ENCODE measurements at places on chromosomes 11 and 22.

DNA sequence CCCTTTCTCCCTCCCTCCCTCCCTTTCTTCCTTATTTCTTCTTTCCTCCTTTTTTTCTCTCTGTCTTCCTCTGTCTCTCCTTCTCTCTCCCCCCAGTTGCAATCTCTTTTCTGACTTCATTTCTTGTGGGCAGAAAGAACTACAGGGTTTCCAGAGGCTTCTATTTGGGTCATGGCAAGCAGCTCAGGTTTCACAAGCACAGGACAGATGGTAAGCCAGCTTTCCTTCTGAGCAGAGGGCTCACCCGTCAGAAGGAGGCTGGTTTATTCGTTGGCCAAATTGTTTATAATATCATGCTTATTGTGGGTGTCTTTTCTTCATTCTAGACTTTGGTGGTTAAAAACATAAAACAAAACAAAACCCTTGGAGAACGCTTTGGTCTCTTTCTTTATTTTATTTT, 58.9 kb upstream of the CLMP start:
- no peak for DNase-seq

DNA sequence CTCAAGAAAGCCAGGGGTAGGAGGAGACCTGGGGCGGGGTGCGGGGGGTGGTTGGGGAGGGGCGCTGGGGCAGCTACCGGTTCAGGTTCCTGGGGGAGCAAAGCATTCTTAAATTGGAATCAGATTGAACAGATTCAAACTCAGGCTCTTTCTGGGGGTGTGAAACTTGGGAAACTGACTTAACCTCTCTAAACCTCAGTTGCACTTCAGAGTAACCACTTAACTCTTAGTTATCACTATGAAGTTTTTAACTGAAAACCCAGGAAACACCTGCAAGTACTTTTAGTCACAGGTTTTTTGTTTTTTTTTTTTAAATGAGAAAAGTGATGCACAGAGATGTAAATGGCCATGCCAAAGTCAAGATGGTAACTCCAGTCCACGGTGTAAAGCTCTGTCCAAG, 72.0 kb downstream of the RCN1 start:
- DNase-seq: no peak

DNA sequence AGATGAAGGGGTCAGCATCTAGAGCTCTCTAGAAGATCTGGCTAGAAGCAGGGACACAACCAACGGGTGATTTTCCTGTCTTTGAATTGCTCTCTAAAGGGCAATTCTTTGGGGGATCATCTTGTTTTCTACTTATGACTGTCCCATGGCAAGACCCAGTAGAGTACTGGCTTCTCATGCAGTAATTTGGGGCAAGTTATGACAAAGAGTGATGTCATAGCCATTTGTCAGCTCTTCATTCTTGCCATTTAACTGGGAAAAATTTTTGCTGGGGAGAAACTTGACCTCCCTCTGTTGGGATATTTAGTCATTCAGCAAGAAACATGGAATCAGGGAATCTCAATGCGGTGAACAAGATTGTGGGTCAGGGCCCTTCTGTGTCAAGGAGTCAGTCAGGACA, 80.4 kb downstream of the SLC1A2 start:
- no peak for DNase-seq

DNA sequence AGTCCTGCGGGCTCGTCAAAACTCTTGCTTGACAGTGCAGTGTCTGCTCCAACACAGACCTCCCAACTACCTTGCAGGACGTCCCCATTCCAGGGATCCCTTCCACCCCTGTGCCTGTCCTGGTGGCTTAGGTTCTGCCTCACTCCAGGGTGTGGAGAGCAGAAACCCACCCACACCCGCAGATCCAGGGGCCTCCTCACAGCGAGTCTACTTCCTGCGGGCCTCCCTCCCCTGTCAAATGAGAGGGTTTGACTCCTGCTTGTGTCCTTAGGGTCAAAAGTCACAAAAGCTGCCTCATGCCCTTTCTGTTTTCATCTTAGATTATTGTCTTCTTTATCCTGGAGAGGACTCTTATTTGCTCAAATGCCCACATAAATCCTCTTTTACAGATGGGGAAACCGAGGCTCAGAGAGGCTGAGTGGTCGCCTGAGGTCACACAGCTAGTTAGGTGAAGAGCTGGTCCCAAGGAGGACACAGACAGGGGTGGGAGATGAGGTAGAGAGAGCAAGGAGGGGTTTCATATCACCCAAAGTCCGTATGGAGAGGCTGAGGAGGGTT, 81.1 kb upstream of the KCNQ1OT1 start:
- DNase-seq: no peak

- no peak for DNase-seq
Observed at GRCh38 chr11:8312986-8313385, 49.3 kb upstream of the LMO1 start.

DNA sequence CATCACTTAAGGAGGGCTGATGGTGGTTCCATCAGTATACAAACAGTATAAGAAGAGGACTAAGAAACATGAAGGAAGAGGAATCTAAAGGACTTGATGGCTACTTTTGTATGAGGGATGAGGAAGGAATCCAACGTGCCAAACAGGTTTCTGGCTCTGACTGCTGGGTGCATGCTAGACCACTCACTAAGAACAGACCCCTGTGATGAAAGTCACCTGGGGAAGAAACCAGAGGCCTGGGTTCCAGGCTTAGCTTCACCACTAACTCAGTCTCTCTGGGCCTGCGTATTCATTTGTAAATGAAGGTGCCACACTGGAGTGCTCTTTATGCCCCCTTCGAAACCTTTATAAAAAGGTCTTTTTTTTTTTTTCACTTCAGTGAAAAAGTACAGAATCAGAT, 55.1 kb downstream of the AAMDC start:
- DNase-seq: no peak

DNA sequence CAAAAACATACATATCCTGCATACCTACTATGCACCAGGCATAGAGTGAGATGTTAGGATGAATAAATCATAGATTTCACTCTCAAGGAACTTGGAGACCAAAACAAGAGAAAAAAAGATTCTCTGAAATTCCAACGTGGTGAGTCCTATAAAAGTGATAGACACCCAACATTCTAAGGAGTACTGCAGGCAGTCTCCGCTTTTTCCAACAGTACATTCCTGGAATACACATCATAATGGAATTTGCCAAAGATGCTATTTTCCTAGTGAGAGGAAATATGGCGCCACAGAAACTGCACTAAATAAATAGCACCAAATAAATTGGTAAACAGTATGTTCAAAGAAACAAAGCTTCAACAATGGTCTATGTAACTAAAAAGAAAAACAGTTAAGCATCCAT, 6.0 kb downstream of the TMEM123 start:
- DNase-seq: no peak

DNA sequence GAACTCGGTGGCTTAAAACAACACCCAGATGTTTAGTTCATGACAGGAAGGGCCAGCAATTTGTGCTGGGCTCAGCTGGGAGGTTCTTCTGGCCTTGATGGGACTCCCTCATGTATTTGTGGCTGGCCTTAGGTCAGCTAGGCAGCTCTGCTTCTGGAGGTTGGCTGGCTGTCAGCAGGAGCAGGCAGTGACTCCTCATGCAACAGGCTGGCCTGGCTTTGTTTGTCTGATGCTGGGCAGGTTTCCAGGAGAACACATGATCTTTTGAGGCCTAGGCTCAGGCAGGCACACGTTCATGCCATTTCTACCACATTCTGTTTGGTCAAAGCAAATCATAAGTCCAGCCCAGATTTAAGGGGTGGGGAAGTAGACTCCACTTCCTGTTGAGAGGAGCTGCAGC, 571.2 kb downstream of the TBC1D22A start:
- DNase-seq: no peak

DNA sequence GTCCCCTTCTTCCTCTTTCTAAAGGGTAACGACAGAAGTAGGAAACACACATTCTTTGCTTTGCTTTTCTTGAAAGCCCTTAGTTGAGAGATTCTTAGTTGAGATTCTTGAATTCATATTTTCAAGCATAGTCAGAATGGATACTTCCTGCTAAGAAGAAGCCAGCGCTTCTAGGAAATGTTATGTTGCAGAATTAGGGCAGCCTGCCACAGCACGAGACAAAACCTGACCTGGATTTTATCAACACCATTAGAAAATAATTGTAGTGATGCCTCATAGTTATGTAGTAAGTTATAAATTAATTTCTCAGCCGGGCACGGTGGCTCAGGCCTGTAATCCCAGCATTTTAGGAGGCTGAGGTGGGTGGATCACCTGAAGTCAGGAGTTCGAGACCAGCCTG, 37.9 kb upstream of the NUP160 start:
- DNase-seq: no peak

DNA sequence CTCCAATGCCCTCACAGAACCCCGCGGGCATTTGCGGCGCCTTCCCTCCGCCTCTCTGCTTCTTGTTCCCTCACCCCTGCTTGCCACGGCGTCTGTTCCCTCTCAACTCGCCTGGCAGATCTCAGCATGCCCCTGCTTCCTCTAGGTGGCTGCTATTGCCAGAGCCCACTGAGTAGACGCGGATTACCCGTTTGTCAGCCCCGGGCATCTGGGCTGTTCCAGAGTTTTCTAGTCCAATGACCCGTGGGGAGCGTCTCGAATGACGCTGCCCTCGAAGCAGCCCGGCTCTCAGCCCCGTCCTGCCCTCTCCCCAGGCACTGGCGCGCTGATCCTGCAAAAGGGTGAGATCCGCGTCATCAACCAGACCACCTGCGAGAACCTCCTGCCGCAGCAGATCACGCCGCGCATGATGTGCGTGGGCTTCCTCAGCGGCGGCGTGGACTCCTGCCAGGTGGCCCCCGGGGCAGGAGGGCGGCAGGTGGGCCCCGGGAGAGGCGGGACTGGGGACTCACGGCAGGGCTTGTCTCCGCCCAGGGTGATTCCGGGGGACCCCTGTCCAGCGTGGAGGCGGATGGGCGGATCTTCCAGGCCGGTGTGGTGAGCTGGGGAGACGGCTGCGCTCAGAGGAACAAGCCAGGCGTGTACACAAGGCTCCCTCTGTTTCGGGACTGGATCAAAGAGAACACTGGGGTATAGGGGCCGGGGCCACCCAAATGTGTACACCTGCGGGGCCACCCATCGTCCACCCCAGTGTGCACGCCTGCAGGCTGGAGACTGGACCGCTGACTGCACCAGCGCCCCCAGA, 49.7 kb downstream of the ST14 start:
- no peak for DNase-seq

GRCh38 chr11:64438986-64439771, 80.2 kb downstream of the RPS6KA4 start:
- DNase-seq: no peak

DNA sequence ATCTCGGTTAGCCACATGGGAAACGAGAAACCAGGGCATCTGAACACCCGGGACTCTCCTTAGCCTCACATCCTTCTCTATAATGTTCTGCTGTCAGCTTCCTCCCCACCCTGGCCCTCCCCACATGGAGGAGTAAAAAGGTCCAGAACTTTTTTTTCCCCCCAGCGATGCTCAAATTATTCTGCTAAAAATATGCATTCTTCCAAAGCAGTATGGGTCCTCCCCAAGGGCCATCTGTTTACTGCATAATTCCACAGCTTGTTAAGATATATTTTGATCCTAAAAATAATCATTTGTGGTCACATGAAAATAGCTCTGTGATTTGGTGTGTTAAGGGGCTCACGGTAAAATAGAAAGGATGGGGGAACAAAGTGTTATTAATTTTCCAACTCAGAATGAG, 281.5 kb upstream of the NARS2 start:
- no peak for DNase-seq

- DNase-seq: no peak
Observed at GRCh38 chr11:10725114-10725906, 25.7 kb upstream of the CTR9 start.

DNA sequence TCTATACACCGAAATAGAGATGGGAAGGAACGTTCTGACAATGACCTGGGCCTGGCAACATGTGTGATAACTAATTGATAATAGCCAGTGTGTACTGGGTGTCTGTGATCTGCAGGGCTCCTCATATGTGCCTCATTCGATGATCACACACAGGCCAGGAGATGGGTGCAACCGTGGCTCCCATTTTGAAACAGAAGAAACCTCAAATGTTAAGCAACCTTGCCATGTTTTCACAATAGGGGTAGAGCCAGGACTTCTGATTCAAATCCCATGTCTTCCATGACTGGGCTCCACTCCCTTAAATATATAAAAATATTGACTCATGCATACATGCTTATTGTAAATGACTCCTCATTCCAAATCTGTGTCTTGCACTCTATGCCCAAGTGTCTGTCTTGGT, 11.1 kb downstream of the APOL3 start:
- DNase-seq: no peak

GRCh38 chr11:41118521-41118920, 340.9 kb downstream of the LRRC4C start:
- no peak for DNase-seq

DNA sequence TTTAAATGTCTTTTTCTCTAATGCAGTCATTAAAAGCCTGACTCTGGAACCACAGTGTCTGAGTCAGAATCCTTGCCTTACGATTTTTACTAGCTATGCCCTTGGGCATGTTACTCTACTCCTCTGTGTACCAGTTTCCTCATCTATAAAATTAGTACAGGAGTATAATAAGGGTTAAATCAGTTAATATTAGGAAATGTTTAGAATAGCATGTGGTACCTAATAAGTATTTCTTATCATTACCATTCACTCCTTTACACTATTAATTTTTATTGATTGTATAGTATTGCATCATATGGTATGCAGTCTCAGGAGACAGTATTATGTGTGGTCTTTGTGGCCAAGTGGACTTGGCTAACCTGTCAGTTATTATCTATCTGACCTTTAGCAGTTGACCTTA, 68.2 kb downstream of the METTL15 start:
- no peak for DNase-seq

- DNase-seq: no peak
Observed at GRCh38 chr11:13318498-13319295, 41.1 kb downstream of the BMAL1 start.

- no peak for DNase-seq
Observed at GRCh38 chr22:50246242-50247175, 1.7 kb upstream of the TUBGCP6 start.

DNA sequence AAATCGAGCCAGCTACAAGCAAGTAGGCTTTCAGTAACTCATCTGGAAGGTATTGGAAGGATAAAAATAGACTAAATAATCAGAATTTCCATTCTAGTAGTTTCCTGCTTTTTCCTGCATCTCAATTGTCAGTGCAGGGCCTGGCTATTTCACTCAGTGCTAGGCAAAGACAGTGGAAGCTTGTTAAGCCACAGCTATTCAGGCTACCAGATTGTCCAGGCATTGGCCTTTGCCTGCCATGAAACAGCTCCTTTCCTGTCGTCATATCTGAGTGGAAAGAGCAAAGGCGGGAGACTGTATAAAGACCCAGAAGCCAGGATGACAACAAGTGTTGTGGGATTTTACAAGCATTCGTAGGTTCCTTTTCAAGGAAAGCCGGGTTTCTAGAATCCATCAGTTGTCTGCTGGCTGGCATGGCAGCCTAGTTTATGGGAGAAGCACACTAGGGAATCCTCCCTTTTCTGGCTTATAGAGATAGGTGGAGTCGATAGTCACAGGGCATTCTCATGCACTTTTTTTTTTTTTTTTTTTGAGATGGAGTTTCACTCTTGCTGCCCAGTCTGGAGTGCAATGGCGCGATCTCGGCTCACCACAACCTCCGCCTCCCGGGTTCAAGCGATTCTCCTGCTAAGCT, 2.0 kb upstream of the TNRC6B start:
- no peak for DNase-seq

GRCh38 chr11:66327171-66328030, 8.8 kb downstream of the RIN1 start:
- no peak for DNase-seq

- no peak for DNase-seq
Observed at GRCh38 chr11:61571869-61572268, 9.0 kb downstream of the SYT7 start.
